ENCODE measurements at places on chromosomes 1 and 21. TPM values are rescaled to one million over a fixed set of nuclear protein-coding genes. Genes with fewer than 3 reads are reported as not detected.

GRCh38 chr1:112517231-112517630 is 8.5 kb downstream of the WNT2B start:
- no peak for DNase-seq

DNA sequence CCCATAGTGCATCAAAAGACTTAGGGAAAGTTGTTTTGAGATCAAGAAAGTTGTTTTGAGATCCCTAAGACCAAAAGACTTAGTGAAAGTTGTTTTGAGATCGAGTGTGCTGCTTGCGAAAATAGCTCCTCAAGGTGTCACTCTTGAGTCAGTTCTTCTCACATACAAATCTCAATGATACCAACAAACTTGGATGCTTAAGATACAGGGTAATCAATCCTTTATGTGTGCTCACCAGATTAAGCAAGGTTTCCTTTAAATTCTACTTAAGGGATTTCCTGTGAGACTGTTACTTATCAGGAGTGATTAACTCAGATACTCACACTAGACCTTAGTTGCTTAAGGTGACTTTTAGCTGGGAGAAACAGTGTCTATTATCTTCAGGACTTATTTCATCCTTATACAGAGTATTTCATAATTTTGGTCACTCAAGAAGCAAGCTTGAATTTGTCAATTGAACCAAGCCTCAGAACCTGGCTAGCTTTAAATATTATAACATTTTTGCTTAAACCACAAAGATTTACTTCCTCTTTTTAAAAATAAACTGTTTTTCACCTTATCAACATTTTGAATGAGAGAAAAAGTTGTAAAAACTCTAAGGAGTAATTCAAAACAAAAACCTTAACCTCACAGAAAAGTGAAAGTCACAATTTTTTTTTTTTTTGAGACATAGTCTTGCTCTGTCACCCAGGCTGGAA is 8.0 kb upstream of the RLF start:
- DNase-seq = peak; percentile 64

CFHR1 gene
- total RNA-seq = not detected

SIM2 gene
- total RNA-seq = 0.19 TPM

MNDA gene
- total RNA-seq = not detected

KLF17 gene
- total RNA-seq = not detected
